ENCODE measurements at places on chromosomes 4 and X.

- DNase-seq, result no peak
Observed at GRCh38 chr4:90904021-90904420, 776.8 kb downstream of the CCSER1 start.

DNA sequence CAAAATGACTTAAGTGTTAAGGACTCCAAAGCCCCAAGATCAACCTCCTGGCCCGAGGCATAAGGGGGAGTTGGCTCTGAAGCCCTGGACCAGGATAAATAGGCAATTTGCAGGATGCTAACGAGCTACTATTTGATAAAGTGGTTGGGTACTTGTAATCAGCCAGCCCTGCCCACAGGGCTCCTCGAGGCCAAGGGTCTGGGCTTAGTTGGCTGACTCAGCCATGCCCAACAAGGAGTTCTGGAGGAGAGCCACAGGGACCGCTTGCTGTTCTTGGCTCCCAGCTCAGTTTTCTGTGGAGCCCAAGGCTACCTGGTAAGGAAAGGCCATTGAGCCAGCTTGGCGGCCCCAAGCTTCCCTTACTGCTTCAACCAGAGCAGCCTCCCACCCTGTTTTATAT, 7.8 kb downstream of the HMGB3 start:
- no peak for DNase-seq

GRCh38 chrX:152869972-152870371, 27.9 kb upstream of the ZNF185 start:
- DNase-seq, result no peak

- DNase-seq, result peak; percentile 2
Observed at GRCh38 chrX:63784346-63784901, 590 bp downstream of the ARHGEF9 start.

- no peak for DNase-seq
Observed at GRCh38 chr4:7256984-7257810, 64.9 kb downstream of the SORCS2 start.

GRCh38 chr4:187666034-187666433, 329.5 kb upstream of the ZFP42 start:
- no peak for DNase-seq

GRCh38 chrX:97400492-97400891, 516.8 kb downstream of the RPA4 start:
- no peak for DNase-seq

- DNase-seq, result no peak
Observed at GRCh38 chr4:58761563-58761962, 1651.4 kb upstream of the IGFBP7 start.

DNA sequence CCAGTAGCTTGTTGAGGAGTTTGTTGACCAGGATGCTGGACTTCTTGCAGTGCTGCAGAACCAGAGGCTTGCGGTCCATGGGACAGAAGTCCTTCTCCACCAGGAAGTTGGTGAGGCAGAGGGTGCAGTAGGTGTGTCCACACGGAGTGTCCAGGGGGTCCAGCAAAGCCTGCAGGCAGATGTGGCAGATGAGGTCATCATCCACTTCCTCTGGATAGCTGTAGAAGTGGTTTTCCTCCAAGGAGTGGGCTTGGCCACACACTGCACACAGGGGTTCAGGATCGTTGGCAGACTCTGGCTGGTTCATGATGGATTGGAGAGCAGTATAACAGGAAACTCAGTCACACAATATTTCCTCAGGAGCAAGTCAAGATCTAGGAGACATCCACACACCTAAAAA, 17.6 kb downstream of the LNX1 start:
- no peak for DNase-seq

GRCh38 chr4:150906987-150907633, 108.0 kb downstream of the LRBA start:
- DNase-seq, result peak; percentile 65

DNA sequence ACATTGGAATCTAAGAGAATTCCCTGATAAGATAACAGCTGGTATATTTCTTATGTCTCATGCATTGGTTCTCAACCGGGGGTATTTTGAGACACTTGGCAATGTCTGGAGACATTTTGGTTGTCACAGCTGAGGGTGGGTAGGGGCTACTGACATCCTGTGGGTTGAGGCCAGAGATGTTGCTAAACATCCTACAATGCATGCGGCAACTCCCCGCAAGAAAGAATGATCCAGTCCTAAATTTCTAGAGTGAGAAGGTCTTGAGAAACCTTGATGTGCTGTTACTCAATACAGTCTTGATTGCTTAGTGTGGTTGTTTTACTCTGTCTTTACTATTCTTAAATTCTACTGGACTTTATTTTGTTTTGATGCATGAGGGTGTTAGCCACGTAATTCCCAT, 287.2 kb downstream of the FRMPD4 start:
- DNase-seq, result no peak

DNA sequence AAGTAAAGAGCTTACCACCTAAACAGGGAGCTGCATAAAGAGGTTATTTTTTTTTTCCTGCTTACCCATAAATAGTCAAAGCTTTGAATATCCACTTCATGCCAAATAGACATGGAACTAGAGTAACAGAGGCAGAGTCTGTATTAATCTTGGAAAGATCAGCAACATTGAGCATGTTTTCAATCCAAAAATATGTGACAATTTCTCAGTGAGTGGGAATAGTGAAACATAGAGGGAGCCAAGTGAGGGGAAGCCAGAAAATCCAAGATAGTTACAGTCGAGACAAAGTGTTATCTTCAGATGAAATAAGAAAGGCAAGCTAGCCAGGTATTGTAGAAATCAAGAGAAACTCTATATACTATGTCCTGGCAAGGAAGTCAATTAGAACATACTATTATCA, 122.3 kb upstream of the TACR3 start:
- no peak for DNase-seq

GRCh38 chr4:168529257-168529656, 32.4 kb downstream of the PALLD start:
- DNase-seq, result no peak

- DNase-seq, result no peak
Observed at GRCh38 chr4:60724623-60725022, 475.5 kb upstream of the ADGRL3 start.

DNA sequence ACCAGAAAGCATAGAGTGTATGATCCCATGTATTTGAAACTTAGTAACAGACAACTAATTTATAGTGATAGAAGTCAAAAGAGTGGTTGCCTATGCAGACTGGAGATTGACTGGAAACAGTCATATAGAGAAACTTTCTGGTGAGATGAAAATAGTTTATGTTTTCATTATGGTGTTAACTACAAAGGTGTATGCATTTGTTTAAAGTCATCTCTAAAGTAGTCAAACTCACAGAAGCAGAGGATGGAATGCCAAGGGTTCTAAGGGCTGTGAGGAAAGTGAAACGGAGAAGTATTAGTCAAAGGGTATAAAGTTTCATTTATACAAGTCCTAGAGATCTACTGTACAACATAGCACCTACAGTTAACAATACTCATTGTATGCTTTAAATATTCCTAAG, 45.8 kb downstream of the ENOX2 start:
- no peak for DNase-seq

- DNase-seq, result no peak
Observed at GRCh38 chr4:165006456-165006855, 25.3 kb upstream of the TRIM60 start.

- no peak for DNase-seq
Observed at GRCh38 chr4:145898926-145899531, 39.6 kb downstream of the ZNF827 start.

GRCh38 chr4:8032381-8032780, 92.7 kb upstream of the AFAP1 start:
- DNase-seq, result no peak

DNA sequence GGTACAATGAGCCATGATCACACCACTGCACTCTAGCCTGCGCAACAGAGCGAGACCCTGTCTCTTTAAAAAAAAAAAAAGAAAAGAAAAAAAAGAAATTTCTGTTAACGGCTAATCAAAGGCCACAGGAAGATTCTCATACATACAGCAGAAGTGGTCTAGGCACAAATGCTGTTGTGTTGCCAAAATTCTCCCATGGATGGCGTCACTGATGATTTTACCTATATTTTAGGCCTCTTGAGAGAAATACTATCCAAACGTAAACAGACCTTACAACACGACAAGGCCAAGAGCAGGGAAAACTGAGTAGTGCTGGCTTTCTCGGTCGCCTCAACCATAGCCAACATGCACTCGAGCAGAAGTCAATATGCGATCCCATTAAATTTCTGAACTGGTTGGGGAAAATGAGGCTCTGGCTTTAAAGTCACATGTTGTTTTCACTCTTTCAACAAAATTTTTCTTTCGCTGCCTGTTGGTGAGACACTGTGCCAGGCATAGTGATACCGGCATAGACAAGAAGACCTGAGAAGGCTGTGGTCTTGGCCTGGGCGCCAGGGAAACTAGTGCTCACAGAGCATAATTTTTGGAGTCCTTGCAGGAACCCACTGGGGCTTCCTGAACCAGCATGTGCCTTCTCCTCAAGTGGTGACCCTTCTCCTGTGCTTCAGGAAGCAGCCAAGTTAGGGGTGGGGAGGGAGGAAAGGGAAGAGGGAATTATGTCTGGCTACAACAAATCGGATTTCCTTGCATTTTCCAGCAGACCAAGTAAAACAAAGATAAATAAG, 20.6 kb downstream of the SH3KBP1 start:
- no peak for DNase-seq

GRCh38 chrX:39163581-39164126, 362.4 kb downstream of the MID1IP1 start:
- DNase-seq, result no peak

- no peak for DNase-seq
Observed at GRCh38 chrX:149469406-149469805, 35.7 kb downstream of the IDS start.

GRCh38 chr4:110248831-110249253, 50.4 kb upstream of the ELOVL6 start:
- no peak for DNase-seq

DNA sequence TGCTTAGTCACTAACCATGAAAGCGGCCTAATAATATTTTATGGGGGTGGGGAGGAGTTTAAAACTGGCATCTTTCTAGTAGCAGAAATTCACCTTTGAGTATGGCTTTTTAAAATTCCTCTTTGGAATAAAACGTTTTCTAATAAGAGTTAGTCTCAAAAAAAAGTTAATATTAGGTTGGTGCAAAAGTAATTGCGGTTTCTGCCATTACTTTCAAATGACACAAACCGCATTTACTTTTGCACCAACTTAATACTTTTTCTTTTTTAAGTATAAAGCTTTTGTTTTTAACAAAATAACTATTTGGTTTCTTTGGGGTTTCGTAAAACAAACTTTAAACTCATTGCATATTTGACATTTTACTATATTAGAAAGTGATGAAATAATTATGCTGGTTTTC, 68.4 kb downstream of the FBXO8 start:
- DNase-seq, result no peak

GRCh38 chr4:116272336-116272735, 813.0 kb downstream of the TRAM1L1 start:
- DNase-seq, result no peak

DNA sequence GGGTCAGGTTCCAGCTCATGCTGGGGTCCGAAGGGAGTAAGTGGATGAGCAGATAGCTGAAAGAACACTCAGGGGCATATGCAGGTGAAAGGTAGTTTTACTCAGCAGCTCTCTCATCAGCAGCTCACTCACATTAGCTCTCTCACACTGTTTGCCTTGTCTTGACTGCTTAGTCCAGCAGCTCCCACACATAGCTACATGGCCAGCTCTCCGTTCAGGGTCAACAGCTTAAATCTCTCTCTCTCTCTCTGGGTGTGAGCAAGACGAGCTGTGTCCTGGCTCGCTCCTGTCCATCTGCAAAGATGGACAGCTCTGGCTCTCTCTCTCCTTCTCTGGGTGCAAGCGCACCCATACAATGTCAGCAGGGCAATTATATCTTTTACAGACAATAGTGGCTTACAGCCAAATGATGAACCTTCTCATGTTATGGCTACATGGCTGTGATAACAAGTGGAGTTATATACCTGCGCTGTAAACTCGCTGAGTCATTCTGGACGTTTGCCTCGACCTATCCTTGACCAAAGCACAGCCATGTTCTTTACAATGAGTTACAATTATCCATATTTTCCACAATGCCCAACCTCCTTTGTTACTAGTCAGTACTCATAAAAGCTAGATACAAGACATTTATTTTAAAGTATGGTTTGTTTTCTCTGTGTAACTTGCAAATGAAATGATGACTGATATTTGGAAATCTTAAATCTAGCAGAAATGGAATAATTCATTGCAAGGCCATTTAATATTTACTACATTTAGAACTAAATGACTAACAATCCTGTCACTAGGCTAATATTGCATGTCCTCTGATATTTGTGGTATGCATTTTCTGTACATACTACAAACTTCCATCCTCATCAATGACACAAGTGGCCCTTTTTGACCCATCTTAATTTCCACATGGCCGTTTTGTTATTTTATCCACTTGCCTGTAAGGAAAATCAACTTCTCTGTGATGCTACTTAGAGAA, 9.3 kb downstream of the PAPSS1 start:
- no peak for DNase-seq

GRCh38 chr4:72817012-72817411, 248.0 kb upstream of the ADAMTS3 start:
- DNase-seq, result no peak

GRCh38 chr4:124079174-124079780, 633.3 kb downstream of the ANKRD50 start:
- no peak for DNase-seq

DNA sequence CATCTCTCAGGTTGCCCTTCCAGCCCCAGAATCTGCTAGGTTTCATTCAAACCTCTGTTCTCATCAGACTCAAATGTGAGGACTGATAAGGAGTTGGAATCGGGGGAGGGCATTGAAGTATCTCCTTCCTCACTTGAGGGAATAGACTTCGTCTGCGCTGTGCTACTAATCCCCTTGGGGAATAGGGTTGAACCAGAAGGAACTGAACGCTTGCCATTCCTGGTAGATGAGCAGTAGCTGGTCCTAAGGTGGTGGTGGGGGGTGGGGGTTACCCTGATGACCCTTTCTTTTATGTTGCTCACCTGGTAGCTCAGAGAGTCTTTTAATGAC, 692 bp upstream of the SLC9A7 start:
- no peak for DNase-seq

- no peak for DNase-seq
Observed at GRCh38 chrX:48996969-48997368, 5.1 kb downstream of the GRIPAP1 start.

- DNase-seq, result no peak
Observed at GRCh38 chrX:107678957-107679740, 50.8 kb downstream of the PRPS1 start.

All from globus pallidus (tissue), 1 donor.